GM13977 (cell line): ENCODE measurements at places on chromosomes 2 and 18.

DNA sequence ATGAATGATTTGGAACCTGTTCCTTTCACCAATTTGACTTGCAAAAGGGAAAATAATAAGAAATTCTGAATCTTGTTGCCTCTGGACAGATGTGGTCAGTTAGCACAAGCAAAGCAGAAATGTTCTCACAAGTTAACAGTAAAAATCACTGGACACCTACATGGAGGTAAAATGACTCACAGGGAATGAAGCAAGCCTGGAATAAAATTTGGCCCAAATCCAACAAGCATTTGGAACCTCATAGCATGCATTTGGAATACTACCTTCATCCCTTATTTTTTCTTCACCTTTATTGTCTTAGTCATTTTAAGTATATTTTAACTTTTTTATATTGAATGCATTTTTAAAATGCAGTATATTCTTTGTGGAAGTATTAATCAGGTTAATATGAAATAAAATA is 602.9 kb downstream of the ARHGAP15 start:
- DNase-seq, result no peak

DNA sequence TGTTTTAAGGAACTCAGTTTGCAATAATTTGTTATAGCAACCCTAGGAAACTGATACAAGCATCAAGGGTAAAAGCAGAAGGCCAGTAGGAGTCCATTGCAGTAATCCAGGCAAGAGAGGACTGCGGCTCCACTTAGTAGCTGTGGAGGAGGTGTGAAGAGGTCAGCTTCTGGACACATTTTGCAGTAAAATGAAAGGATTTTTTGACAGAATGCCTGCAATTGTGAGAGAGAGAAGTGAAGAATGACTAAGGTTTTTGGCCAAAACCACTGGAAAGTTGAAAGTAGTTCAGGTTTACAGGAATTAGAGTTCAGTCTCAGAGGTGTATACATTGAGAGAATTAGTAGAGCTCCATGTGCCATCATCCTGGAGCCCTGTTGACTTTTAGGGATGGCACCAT is 129.5 kb downstream of the RHBDD1 start:
- DNase-seq, result no peak

GRCh38 chr2:82994151-82994550 is 1464.9 kb downstream of the SUCLG1 start:
- DNase-seq, result no peak

DNA sequence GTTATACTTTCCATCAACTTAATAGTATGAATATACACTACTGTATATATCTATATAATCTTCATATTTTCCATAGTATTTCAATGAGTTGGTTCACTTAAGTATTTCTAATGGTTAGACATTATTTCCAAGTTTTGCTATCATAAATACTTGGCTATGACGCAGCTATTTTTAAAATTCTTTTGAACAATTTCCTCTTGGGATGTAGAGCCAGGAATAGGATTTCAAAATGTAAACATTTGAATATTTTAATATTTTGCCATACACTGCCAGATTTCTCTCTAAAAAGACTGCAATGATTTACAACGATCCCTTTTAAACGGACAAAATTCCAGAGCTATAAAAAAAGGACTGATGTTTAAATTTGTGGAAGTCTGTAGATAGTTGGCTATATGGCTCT is 95.6 kb downstream of the NUP35 start:
- DNase-seq, result no peak

DNA sequence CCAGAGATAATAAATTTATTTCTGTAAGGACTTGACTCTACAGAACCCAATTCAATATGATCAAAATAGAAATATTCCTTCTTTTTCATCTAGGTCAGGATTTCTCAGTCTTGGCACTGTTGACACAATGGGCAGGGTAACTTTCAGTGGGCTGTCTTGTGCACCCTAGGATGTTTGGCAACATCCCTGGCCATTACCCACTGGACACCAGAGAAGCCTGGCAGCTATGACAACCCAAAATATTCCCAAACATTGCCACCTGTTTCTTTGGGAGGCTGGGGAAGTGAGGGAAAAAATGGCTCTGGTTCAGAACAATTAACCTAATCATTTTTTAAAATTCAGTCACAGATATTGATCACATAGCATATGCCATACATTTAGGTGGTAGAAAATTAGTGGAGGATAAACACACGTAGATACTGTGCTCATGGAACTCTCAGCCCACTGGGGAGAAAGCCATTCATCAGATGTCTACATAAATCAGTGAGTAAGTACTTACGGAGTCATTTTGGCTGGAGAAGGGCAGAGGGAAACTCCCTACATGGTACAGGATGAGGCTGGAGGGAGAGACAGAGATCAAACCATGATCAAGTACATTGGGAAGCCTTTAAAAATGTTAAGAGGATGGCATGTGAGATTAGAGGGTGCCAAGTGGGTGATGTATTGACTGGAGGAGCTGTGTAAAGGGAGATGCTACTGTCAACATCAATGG is 718 bp upstream of the TNP1 start:
- no peak for DNase-seq

GRCh38 chr2:186308347-186308746 is 177.7 kb upstream of the ZC3H15 start:
- DNase-seq, result no peak

GRCh38 chr2:3422161-3422779 is 42.8 kb downstream of the TRAPPC12 start:
- DNase-seq, result peak; percentile 71

- DNase-seq, result no peak
Observed at GRCh38 chr2:29394981-29395350, 279.8 kb downstream of the CLIP4 start.

GRCh38 chr2:85628658-85629057 is 12.7 kb downstream of the USP39 start:
- DNase-seq, result peak; percentile 52

DNA sequence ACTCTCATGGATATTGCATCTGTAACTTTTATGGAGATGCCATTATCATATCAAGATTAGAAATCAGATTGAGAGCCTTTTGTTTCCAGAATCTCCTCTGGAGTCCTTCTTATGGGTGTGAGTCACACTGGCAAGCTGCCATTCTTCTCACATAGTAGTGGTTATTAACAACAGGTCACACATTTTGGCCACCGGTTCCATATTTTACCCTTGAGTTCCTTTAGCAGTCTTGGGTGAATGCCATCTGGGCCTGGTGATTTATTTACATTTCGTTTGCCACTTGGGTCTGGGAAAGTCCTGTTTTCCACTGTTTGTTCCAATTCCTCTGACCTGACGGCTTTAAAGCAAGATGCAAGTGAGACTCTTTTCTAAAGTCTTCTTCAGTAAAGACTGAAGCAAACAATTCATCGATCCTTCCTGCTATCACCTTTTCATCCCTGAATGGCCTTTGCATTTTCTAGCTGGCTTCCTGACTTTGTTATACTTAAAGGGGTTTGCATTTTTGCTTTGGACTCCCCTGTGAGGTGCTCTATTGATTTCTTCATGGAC is 80.5 kb upstream of the CAVIN2 start:
- no peak for DNase-seq

- peak; percentile 28 for DNase-seq
Observed at GRCh38 chr2:86617153-86617552, 6.5 kb downstream of the RNF103 start.

DNA sequence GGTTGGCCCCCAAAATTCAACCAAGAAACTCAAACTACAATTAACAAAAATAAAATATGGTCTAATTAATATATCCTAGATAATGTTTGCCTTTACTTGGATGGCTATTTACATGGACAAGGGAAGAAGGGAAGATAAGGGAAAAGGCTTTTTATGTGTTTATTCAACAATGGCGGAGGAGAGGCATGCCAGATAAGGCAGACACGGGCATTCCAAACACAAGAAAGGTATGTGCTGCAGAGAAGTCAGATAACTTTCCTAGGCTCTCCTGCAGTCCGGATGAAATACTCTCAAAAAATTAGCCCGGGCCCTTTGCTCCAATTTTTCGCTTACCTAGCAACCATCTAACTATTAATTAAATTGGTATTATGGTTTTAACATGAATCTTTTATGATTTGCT is 5.1 kb upstream of the TTR start:
- DNase-seq, result no peak

- no peak for DNase-seq
Observed at GRCh38 chr18:2471523-2471922, 99.8 kb downstream of the METTL4 start.

DNA sequence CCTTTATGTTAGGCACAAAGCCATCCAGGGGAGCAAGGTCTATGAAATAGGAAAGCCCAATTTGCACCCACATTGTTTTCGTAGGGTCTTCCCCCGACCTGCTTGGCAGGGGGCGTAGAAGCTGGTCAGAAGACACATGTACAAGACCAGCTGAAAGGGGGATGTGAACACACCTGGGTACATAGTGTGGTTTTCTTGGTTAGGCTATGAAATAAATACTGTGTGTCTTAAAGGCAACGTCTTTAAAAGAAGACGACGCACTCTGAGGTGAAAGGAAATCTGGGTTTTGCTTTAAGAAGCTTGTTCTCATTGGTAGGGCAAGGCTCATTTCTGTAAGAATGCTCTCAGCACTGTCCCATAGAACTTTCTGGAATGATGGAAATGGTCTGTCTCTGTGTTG is 60.0 kb upstream of the KLF7 start:
- peak; percentile 23 for DNase-seq

DNA sequence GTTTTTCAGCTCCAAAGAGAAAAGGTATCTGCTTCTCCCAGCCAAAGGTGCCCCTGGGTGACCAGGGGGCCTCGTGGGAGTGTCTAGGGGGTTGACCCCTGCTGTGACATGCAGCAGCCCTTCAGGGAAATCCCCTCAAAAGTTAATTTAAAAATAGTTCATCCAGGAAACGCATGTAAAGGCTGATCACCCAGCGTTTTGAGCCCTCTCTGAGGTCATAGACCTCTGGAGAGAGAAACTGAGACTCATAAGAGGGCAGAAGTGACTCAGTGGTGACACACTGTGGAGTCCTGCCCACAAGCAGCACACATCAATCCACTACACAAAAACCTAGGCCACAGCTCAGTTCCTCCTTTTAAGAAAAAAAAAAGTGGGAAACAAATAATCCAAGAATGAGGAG is 11.9 kb downstream of the GAL3ST2 start:
- peak; percentile 50 for DNase-seq

DNA sequence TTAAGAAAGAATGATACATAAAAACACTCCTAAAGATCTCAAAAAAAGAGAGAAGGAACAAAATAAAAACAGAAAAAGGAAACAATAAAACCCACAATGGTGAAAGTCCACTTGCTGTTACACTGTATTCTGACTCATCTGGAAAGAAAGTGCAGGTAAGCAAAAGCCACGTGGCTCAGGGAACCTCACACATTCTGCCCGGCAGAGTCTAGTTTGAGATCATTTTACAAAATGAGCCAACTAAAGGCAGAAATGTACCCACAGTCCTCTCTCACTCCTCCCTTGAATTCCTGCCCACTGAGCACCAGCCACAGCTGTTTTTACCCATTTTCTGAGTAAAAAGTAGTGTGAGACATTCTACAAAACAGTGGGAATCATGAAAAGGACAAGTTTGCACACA is 10.0 kb downstream of the KCNH7 start:
- no peak for DNase-seq

GRCh38 chr2:140630557-140630956 is 1500.3 kb downstream of the LRP1B start:
- no peak for DNase-seq

GRCh38 chr2:38038682-38039081 is 37.3 kb downstream of the CYP1B1 start:
- no peak for DNase-seq

- DNase-seq, result no peak
Observed at GRCh38 chr2:196439760-196440159, 199.8 kb upstream of the CCDC150 start.

DNA sequence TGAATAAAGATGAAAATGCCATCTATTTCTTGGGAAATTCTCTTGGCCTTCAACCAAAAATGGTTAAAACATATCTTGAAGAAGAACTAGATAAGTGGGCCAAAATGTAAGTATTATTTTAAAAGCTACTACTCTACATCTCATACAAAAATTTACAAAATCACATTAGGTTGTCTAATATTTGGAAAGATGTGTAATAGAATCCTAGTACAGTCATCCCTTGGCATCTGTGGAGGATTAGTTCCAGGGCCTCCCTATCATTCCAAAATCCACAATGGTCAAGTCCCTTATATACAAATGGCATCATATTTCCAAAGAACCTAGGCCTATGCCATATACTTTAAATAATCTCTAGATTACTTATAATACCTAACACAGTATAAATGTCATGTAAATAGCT is 41.2 kb downstream of the KYNU start:
- no peak for DNase-seq

- DNase-seq, result no peak
Observed at GRCh38 chr18:63606526-63606925, 19.4 kb downstream of the SERPINB13 start.

DNA sequence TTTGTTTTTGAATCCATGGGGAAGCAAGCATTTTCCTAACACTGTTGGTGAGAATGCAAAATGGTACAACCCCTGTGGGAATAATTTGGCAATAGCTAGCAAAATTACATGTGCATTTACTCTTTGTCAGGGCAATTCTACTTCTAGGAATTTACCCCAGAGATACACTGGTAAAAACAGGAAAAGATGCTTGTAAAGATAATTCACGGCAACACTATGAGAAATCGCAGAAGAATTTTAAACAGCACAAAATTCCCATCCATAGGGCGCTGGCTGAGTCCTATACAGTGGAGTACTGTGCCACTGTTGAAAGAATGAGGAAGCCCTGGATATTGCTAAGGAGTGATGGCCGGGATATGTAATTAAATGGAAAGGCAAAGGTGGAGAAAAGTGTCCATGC is 75.8 kb downstream of the DGKD start:
- no peak for DNase-seq

GRCh38 chr2:121088251-121089165 is 196.5 kb downstream of the TFCP2L1 start:
- no peak for DNase-seq

GRCh38 chr2:128549094-128549493 is 230.4 kb upstream of the HS6ST1 start:
- DNase-seq, result no peak

DNA sequence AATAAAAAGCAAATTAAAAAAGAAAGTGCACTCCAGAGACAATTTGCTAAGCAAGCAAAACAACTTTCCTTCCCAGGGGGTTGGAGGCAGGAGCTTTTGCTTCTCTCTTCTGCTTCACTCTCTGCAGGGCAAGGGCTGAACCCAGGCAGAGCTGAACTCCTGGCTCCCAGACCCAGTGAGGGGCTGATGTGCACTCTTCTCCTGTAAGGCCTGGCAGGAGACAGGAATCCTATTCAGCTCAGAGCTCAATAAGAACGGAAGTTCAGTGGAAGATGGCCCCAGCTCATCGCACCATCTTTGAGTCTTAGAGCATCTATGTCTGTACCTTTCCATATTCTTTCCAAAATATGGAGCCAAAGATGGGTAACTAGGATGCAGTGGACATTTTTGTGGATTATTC is 29.1 kb downstream of the CIB4 start:
- DNase-seq, result no peak
